Caki2 (cell line): ENCODE measurements at places on chromosomes 12 and 14.

DNA sequence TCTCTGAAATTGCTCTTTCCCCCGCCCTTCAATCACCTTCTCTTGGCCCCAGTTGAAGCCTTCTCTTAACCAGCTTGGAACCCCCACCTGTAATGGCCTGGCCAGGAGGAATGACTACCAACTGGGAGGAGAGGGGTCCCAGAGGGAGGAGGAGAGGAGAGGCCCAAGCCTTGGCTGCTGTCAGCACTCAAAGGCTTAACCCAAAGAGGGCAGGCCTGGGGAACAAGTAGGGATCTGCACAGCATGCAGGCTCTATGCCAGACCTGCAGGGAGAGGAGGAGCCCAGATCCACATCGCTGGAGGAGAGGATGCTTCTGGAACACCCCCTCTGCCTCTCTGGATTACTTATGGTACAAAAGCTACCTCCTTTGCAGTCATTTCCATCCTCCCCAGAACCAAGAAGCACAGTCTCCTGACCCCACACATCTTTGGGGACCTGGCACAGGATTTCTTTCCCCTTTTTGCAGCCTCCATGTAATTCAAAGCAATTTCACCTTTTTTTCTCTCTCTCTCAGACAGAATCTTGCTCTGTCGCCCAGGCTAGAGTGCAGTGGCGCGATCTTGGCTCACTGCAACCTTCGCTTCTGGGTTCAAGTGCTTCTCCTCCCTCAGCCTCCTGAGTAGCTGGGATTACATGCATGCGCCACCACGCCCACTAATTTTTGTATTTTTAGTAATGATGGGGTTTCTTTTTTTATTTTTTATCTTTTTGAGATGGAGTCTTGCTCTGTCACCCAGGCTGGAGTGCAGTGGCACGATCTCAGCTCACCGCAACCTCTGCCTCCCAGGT lies 6.2 kb downstream of the RARG start:
- DNase-seq, result no peak

GRCh38 chr12:29882846-29883245 lies 99.1 kb upstream of the TMTC1 start:
- DNase-seq, result no peak

GRCh38 chr14:25092258-25092740 lies 42.4 kb upstream of the STXBP6 start:
- no peak for DNase-seq

- DNase-seq, result no peak
Observed at GRCh38 chr14:69719501-69719951, 47.4 kb upstream of the SRSF5 start.

GRCh38 chr12:122203301-122204166 lies at the start of gene B3GNT4:
TSS of gene B3GNT4 (plus strand) at chr12:122203709. CDS start at chr12:122204619, 910 bp downstream.
- peak; percentile 77 for DNase-seq

- DNase-seq, result no peak
Observed at GRCh38 chr12:47787596-47788319, 14.7 kb downstream of the SLC48A1 start.

DNA sequence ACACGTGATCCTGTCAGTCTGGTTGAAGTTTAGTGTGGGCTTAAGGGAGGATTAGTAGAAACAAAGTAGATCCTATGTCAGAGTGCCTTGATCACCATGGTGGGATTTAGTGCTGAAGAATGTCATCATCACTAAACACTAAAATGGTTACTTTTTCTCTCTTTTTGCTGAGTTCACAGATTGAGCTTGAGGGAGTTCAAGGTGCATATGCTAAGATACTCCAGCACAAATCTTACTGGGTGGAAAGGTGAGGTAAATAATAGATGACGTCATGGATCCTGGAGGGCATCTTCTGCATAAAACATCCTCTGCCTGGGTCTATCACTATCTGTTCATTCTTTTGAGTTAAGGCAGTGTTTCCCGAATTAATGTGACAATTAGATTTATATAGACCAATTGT lies 4.9 kb downstream of the GALNT8 start:
- no peak for DNase-seq
